ENCODE measurements at places on chromosomes 5 and 9. TPM values are rescaled to one million over a fixed set of nuclear protein-coding genes. Genes with fewer than 3 reads are reported as not detected.
A peak's percentile ranks its signal among the peaks of the same experiment; 100 is the strongest.

DNA sequence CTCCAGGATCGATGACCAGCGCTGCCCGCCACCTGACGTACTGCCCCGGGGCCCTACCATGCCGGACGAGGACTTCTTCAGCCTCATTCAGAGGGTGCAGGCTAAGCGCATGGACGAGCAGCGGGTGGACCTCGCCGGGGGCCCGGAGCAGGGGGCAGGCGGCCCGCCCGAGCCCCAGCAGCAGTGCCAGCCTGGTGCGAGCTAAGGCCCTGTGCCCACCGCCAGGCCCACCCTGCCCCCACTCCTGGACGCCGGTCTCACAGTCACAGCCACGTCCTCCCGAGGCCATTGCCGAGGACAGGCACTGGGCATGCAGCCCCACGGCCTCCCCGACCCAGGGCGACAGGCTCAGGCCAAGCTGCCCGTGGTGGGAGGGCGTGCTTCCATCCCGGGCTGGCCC, 5.5 kb downstream of the DNLZ start:
- no peak for DNase-seq

Gene AQP3
- total RNA-seq = 0.57 TPM

DNA sequence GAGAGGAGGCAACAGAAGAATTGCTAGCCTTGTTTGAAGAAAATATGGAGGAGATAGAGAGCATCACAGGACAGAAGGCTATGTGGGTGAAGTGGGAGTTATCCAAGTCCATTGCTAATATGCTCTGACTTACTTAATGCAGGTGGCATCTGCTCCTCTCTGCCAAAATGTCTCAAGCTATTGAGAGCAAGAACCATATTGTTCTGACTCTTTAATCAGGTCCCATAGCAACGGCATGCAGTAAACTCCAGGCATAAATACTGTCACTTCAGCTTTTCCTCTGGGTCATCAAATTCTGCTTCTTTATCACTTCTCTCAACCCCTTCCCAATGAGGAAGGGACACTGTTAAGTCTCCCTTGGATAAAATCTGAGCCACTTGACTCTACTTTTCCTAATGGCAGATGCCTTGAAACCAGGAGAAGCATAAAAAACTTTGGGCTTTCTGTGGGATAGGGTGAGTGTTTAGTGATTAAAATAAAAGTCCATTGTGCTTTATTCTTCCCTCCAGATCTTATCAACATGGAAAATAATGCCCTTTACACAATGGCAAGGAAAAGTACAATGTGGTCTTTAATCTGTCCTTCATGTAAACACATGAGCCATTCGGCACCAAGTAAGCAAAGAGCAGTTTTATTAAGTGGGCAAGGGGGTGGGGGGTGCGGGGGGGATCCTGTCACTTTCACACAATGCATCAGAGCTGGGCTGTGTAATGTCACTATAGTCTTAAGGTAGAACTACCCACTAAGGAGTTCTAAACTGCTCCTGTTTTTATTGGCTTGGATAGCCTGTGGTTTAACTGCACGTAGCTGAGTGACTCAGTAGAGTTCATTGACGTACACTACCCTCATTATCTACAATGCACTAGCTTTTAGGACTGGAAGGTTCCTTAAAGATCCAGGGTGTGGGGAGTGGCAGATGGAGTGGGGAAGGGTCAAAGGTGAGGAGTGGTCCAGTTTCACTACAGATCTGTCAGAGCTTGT, 71.0 kb upstream of the TARS1 start:
- DNase-seq = peak; percentile 96

- DNase-seq = peak; percentile 94
Measured at GRCh38 chr5:95822542-95823181, at the start of gene GLRX. GLRX (minus strand) TSS chr5:95822726; CDS start chr5:95822662, 64 bp downstream.

GRCh38 chr5:115414406-115415142, 118.1 kb upstream of the CCDC112 start:
- DNase-seq = no peak

- no peak for DNase-seq
Measured at GRCh38 chr5:95241-95980, 3.4 kb downstream of the PLEKHG4B start.

DNA sequence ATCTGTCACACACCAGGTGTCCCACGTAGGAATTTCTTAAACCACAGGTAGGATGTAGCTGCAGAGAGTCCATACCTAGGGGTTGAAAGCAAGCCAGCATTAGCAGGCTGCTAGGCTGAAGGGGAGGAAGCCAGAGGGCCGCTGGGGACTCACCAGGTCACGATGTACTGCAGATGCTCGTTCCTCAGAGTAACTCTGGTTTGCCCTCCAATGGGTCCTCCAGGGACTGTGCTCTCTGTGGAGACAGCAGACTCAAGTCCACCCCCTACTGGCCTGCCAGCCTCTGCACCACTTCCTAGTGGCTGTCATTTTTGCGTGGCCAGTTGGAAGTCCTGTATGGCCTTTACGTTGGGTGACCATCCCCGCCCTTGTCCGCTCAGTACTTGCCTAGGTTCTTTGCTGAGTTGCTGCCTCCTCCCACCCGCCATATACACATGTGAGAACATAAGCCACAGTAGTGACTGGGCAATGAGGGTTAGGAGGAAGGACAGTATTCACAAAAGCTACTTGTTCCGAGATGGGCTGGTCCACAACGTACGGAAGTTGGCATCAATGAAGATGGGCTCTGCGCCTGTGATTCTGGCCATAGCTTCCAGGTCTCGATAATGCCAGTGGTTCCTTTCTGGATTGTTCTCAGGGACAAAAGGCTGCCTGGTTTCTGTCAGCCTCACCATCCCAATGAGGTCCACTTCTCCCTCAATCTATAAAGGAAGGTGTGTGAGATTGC, 4.1 kb downstream of the RPL7A start:
- peak; percentile 54 for DNase-seq

GRCh38 chr5:4011943-4012342, 416.3 kb downstream of the IRX1 start:
- DNase-seq = no peak

Gene GGTA1
- total RNA-seq = not detected

Gene FAM151B
- total RNA-seq = not detected

- DNase-seq = no peak
Measured at GRCh38 chr9:120757026-120757913, 35.9 kb downstream of the FBXW2 start.

DNA sequence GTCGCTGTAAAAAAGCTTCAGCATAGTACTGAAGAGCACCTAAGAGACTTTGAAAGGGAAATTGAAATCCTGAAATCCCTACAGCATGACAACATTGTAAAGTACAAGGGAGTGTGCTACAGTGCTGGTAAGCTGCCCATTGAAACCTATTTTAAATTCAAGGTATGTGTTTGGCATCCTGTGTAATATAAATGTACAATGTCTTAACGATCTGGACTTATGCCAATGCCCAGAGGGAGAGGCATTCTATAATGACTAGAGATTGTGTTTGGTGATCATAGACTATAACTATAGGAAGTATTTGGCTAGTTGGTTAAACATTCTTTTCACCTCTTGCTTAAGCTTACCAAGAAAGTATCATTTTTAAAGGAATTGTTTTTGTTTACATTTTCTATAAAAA, 95.7 kb downstream of the INSL6 start:
- peak; percentile 8 for DNase-seq

- DNase-seq = no peak
Measured at GRCh38 chr9:98057138-98057799, 737 bp downstream of the NANS start.

DNA sequence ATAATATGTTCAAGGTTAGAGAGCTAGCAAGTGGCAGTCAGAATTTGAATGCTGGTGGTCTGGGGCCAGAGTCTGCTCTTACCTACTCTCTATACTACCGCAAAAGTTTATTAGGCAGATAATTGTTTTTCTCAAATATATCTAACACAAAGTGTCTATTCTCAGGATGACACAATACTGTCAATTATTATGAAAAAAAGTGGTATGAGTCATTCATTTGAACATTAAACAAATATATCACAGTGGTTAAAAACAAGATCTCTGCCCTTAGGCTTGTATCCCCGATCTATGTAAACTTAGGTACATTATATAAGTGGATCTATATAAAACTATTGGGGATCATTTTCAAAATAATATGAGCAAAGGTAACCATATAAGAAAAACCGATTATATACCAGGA, 354.9 kb downstream of the CETN3 start:
- DNase-seq = no peak

- no peak for DNase-seq
Measured at GRCh38 chr5:119158144-119158543, 87.3 kb downstream of the DMXL1 start.

Gene LRRC19
- total RNA-seq = not detected

DNA sequence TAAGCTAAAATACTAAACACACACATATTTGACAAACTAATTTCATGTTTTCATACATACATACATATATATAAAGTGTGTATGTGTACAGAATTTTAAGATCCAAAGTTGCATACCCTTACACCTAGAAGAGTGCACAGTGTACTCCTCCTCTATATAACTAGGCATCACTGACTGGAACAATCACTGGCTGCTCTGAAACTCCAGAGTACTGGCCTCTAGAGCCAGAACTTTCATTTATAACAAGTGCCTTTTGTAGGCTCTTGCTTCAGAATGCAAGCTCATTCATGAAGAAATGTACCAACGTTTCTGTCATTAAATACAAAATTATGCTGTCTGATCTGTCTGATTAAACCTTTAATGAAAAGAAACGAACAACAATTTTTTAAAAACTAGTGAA, 4.0 kb downstream of the LEAP2 start:
- DNase-seq = no peak

- DNase-seq = no peak
Measured at GRCh38 chr5:56817263-56818014, 2.1 kb downstream of the MAP3K1 start.

- DNase-seq = peak; percentile 46
Measured at GRCh38 chr9:110900456-110900855, 137.8 kb downstream of the LPAR1 start.

GRCh38 chr5:124104344-124104743, 592.4 kb downstream of the CSNK1G3 start:
- peak; percentile 14 for DNase-seq

DNA sequence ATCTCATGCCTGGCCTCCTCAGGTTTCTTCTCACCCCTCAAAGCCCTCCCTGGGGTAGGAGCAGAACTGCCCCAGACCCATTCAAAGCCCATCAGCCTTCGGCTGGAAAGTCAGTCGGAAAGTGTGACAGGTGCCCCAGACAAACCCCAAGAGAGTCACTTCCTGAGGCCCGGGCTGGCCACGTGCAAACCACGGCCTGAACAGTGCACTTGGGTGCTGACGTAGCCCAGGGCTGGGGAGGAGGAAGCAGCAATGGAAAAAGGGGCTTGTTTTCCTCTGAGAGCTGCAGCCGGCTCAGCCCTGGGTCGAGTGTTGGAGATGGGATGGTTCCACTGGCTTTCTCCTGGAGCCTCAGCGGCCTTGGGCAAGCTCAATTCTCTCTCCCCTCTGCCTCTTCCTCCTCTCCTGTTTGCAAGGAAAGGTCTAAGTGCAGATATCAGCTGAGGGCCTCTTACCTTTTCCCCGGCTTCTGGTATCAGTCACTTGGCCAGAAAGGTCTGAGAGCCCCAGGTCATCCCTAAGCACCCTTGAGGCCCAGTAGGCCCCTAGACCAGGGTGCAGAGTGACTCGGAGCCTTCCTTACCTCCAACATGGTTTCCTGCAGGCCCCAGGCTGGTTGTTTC, 5.9 kb upstream of the EGR1 start:
- DNase-seq = no peak

DNA sequence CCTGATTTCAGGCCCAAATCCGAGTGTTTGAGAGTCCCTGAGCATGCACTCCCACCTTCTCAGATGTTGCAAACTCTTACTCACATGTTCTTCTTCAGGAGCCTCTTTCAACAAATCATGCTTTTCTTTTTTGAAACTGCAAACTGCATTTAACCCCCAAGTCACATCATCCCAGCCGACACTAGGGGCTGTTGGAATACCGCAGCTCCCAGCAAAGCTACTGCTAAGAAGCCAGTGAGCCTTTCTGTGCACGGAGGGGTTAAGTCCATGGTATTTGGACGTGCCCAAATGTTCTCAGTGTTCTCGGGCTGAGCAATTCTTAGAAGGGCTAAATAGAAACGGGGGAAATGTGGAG, 282.9 kb downstream of the NFIB start:
- DNase-seq = no peak

- DNase-seq = no peak
Measured at GRCh38 chr9:123867034-123867433, 62.9 kb downstream of the DENND1A start.

Gene SPINK6
- not detected for total RNA-seq

Gene IRF1
- total RNA-seq = 36.1 TPM

GRCh38 chr9:26955222-26955903, 849 bp upstream of the IFT74 start:
- peak; percentile 72 for DNase-seq

- DNase-seq = peak; percentile 62
Measured at GRCh38 chr9:131743501-131743900, 3.6 kb upstream of the RAPGEF1 start.

- DNase-seq = no peak
Measured at GRCh38 chr9:105118636-105119035, 125.8 kb upstream of the SLC44A1 start.

DNA sequence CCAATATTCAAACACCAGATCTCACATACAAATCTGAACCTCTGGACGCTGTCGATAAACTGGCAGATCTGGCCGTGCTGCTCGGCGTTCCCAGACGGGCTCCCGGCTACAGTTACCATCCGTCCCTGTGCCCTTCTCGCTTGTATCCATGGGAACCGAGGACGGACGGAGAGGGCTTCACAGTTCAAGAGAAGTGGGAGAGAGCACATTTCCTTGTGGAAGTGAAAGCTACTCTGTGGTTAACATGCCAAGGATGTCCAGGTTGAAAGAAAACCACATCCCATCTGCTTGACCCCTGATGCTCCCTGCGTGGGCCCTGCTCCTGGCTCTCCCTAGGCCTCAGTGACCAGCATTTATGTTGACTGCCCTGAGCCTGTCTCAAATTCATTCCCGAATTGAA, 6.3 kb upstream of the DBN1 start:
- peak; percentile 49 for DNase-seq

Gene ANKRD20A1
- not detected for total RNA-seq

Gene ZNF300
- 5.7 TPM for total RNA-seq
